Stimulated activated CD4-positive, alpha-beta T cell treated with anti-CD3 and anti-CD28 coated beads, Interleukin-12 subunit alpha, Interleukin-12 subunit beta, amount 100 ng/mL, for 48 hours (primary cell): ENCODE measurements at places on chromosomes 4 and X.

DNA sequence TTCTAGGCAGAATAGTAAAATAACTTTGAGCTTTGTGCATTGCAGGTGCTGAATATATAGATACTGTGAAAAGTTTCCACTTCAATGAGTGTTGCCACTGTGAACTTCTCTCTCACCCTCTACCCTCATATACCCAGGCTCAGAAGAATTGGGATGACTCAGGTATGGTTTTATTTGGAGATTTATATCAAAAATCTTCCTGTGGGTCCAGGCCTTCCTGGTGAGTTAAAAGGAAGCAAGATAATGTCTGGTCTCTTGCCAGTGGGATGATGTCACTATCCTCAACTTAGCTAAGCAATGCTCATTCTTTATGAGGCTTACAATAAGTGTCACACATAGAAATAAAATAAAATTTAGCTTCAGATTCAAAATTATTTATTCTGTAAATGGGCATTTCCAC lies 153.3 kb upstream of the TENT5D start:
- no peak for DNase-seq

GRCh38 chr4:7207628-7208231 lies 15.4 kb downstream of the SORCS2 start:
- no peak for DNase-seq

DNA sequence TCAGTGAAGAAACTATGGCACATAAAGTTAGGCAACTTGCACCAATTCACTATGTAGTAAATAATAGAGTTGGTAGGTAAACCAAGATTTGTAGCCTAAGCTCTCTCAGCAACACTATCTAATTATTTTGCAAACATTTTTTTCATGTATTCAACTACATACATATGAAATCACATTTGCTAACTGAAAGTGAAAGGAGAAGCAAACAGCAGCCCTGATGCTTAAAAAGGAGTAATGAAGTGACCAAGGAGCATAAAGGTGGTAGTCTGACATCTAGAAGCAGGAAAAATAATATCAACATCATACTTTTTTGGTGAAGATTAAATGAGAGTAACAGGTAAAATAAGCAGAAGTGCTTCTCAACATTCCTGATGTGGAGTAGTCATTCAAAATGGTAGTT lies 603.7 kb downstream of the GRXCR1 start:
- no peak for DNase-seq

DNA sequence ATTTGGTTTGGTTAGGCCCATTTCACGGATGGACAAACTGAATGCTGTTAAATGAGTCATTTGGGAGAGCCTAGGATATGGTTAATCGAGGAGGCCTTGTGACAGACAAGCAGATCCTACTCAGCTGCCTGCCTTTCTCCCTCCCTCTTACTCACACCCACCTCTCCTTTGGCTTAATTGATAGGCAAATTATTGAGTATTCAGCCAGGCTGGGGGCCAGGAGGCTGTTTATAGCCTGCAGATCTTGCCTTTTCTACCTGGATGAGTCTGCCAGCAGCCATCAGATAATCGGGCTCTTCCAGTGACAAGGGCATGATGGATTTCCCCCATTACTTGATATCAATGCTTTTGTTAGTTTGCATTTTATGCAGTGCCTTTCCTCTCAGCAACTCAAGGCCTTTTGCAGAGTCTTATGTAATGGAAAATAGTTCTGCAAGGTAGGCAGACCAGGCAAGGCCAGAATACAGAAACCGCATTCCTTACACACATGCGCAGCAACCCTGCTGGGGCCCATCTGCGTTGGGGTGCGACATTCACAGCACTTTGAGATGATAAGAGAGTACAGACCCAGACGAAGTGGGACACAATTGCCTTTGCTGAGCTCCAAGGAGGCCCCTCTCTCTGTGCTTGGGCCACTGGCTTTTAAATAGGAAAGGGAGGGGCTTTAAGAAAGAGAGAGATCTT lies 96.2 kb upstream of the ATP6AP2 start:
- no peak for DNase-seq

- no peak for DNase-seq
Observed at GRCh38 chrX:123175366-123176122, 8.5 kb upstream of the GRIA3 start.

DNA sequence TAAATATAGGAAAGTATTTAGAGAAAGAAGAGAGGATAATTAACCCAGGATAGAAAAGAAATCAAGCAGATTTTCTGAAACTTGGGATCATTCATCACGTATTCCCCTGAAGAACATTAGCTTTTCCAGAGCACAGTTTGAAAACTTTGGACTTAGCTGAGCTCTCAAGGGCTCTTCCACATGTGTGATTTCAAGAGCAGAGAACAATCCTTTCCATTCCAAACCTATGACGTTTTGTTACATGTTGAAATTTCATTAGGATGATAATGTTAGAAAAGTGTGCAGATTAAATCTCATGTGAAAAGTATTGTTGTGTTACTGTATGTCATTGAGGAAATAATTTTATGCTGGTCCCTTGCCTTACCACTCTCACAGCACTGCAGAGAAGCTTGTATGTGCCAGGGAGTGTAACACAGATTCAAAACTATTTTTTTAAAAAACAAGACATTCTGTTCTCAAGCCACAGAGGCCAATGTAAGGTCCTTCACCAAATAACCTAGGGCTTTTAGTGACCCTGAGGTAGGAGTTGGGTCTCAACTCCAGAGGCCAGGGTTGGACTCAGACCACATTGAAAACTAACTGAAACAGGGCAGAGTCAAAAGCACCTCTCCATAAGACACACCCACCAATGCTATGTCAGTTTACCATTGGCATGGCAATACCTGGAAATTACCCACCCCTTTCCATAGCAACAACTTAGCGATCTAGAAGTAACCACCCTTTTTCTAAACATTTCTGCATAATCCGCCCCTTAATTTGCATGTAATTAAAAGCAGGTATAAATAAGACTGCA lies 141.3 kb downstream of the ANXA5 start:
- no peak for DNase-seq

GRCh38 chr4:89305712-89306437 lies 1.7 kb downstream of the GPRIN3 start:
- DNase-seq, result no peak
